ENCODE measurements at places on chromosomes 4 and X.

DNA sequence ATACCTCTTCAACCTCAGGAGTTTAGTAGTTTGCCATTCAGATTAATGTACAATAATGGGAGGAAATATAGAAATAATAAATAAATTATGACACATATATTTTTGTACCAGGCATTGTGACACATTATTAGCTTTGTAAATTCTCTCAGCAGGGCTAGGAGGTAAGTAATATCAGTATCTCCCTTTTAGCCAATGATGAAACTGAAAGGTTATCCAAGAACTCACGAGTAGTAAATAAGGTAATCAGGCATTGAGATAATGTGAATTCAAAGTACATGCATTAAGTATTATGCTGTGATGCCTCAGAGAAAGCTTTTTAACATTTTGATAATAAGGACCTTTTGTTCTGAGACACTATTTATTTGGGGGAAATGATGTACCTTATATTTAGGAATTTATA lies 5.3 kb upstream of the ARAP2 start:
- DNase-seq: no peak

- no peak for DNase-seq
Measured at GRCh38 chr4:146053891-146054290, 115.3 kb upstream of the ZNF827 start.

DNA sequence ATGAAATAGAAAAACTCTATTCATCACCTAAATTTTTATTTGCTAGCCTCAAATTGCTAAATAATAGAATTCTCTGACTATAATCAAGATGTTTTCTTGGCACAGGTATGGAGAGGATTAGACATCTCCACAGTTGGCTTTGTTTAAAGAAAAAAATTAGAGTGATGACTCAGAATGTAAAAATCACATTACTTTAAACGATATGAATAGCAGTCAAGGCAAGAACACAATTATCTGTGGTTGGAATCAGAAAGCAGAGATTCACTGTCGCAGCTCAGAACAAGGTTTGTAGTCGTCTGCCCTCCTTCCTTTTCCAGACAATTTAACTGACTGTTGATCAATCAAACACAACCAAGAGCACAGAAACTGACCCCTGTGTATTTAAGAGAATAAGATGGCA lies 32.2 kb upstream of the CCKAR start:
- DNase-seq: no peak

- no peak for DNase-seq
Measured at GRCh38 chrX:123436512-123437136, 252.5 kb downstream of the GRIA3 start.

GRCh38 chr4:1109898-1110506 lies 3.4 kb downstream of the RNF212 start:
- DNase-seq: no peak

- DNase-seq: no peak
Measured at GRCh38 chrX:17192106-17192505, 182.9 kb upstream of the NHS start.

GRCh38 chr4:158915683-158916241 lies 146.9 kb downstream of the FNIP2 start:
- no peak for DNase-seq

- no peak for DNase-seq
Measured at GRCh38 chr4:98430708-98431403, 169.7 kb downstream of the RAP1GDS1 start.
